ENCODE measurements at places on chromosomes 2 and 18.

- DNase-seq, result no peak
These were observed 9.9 kb downstream of the PLA2R1 start for GRCh38 chr2:160052531-160052930.

DNA sequence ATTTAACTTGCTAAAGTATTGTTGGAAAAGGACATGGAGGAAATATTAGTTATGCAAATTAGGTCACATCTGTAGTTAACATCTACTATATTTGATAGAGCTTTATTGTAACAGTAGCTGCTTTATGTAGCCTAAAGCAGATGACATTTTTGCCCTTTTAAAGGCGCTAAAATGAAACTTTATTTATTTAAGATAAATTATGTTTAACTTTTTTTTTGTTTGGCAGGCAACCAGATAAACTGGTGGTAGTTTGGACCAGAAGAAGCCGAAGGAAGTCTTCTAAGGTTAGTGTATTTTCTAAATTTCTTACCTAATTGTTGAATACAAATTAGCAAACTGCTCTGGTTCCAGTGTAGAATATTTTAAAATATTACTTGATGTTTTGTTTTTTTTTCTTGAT is 41.7 kb downstream of the EHBP1 start:
- DNase-seq, result no peak

- no peak for DNase-seq
These were observed 164.5 kb downstream of the PMAIP1 start for GRCh38 chr18:60064271-60064670.

DNA sequence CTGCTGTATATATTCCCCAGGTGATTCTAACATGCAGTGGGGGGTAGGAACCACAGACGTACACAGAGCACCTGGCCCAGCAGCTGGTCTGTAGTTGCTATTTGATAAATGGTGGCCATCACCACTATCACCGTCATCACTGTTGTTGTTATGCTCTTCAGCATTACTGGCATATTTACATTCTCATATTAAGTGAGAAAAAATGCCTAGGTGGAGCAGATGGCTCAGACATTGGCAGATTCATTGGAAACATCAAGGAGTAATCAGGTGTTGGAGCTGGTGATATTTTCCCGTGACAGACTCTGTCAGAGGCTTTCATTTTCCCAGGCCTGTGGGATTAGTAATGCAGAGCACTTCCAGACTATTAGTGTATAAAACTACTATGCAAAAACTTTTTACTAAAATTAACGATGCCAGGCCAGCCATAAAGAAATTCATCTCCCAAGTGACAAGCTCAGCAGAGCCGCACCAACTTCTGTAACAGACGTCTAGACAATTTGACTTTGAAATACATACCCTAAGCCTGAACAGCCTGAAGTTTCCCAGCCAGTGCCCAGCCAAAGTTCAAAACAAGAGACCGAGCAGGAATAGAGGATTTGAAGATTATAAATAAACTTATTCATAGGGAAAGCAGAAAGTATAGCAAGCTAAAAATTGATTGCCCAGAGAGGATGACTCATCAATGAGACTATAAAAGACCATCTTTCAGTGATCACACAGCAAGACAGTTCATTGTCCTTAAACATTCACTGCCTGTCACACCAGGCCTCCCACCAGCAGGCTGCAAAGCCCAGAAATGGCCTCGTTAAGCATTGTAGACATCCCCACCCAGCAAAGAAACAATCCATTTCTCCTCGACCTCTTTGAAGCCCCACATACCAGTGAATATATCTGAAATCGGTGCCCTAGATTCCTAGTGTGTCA is 247.4 kb upstream of the CHAC2 start:
- DNase-seq, result peak; percentile 41

DNA sequence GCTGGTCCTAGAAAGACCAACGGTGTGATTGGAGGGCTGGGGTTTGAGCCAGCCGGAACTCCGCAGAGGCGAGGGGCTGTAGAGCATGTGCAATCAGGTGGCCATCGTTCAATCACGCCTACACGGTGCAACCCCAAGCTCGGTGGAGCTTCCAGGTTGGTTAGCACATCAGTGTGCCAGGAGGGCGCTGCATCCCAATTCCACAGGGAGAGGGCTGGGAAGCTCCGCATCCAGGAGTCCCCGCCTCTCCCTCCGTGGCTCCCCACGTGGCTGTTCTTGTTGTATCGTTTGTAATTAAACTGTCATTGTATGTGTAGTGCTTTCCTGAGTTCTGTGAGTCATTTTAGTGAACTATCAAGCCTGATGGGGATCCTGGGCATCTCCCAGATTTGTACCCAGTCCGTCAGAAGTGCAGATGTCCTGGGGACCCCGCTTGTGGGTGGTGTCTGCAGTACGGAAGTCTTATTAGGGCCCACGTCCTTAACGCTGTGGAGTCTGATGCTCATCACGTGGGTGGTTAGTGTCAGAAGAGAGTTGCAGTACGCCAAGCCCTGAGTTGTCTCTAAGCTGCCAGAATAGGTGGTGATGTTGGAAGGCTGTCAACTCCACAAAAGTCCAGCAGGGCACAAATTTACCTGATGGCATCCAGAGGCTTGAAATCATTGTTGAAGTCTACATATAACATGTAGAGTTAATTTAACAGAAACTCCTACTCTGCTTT is 20.6 kb upstream of the AMMECR1L start:
- no peak for DNase-seq

DNA sequence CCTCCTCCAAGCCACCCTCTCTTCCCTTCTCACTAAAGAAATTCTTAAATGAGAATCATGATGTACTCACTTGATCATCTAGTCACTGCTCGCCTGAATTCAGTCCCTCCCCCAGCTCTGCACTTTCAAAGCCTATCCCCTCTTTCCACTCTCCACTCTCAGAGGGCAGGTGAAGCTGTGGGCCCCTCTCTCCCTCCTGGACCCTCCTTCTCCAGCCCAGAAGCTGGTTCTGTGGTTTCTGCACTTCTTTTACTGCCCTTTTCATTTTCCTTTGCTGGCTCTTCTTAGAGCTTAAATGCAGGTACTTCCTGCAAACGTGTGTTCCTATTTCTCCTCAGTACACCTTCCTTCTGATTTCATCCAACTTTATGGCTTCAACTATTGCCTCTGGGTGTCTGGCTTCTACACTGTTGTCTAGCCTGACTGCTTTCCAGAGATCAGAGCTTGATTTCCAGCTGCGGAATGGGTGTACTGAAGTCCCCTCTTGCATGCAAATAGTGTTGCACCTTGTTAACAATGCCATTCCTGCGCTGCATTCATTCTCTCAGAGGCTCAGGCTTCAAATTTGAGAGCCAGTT is 15.3 kb upstream of the TXNDC2 start:
- DNase-seq, result no peak

- no peak for DNase-seq
These were observed 135.0 kb downstream of the IKZF2 start for GRCh38 chr2:213016166-213016983.

GRCh38 chr2:25355270-25355669 is 13.5 kb upstream of the DNMT3A start:
- DNase-seq, result no peak

DNA sequence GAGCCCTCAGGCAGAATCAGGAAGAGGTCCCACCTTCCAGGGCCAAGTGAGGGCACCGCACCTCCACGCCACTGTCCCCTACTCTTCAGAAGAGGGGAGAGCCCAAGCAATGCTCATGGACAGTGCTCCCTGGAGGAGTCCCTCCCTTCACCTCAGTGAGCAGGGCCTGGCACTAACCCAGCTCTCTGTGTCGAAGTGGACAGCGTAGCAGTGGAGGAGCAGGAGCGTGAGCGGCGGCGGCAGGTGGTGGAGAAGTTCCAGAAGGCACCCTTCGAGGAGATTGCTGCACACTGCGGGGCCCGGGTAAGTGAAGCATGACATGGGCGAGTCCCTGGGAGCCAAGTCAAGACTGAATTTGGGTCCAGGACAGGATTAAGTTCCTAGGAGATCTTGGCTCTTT is 16.7 kb downstream of the POMC start:
- no peak for DNase-seq

GRCh38 chr2:178933493-178933892 is 116.4 kb downstream of the CCDC141 start:
- DNase-seq, result no peak

DNA sequence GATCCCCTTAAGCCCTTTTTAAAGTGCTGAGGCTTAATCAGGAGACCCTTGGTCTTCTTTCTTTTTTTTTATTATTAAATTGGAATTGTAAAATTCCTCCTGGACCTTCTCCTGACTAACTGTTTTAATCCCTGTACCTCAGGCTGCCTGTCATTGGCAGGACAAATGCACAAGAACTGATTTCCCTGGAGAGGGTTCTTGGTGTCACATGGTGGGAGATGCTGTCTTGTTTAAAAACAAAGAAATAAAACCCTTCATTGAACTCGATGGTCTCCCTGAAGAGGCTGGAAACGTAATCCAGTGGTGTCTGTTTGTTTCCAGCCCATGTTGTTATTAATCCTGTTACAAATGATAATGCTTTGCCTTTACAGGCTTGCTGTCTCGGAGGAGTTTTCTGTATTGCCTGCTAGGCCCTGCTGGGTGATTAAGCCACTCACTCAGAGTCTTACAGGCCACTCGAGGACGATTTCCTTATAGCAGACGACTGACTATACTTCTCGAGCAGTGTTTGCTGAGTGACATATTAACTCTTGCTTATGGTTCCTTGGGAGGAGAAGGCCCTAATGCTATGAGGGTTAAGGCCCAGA is 100.5 kb upstream of the MGAT5 start:
- DNase-seq, result no peak

DNA sequence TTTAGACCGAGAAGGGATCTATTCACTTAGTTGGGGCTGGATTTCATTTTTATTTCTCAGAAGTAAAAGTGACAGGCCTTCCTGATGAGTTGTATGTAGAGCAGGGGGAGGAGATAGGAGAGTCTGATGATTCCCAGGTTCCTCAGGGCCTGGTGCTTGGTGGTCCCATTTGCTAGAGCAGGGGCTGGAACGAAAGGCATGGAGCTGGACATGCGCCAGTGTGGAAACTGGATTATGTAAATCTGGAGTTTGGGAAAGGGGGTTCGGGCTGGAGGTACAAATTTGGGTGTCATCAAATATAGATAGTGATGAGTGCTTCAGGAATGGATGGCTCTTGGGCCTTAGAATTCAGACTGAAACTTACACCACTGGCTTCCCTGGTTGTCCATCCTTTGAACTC is 27.5 kb downstream of the GNLY start:
- no peak for DNase-seq

- DNase-seq, result peak; percentile 18
These were observed 599 bp downstream of the ADAM23 start for GRCh38 chr2:206443735-206444527.

- DNase-seq, result no peak
These were observed 53.9 kb downstream of the WDSUB1 start for GRCh38 chr2:159232456-159233170.

Data from neuronal stem cell (in vitro differentiated cells).